ENCODE measurements at places on chromosomes 4 and X.

- no peak for DNase-seq
Measured at GRCh38 chr4:125911481-125911880, 596.7 kb downstream of the FAT4 start.

DNA sequence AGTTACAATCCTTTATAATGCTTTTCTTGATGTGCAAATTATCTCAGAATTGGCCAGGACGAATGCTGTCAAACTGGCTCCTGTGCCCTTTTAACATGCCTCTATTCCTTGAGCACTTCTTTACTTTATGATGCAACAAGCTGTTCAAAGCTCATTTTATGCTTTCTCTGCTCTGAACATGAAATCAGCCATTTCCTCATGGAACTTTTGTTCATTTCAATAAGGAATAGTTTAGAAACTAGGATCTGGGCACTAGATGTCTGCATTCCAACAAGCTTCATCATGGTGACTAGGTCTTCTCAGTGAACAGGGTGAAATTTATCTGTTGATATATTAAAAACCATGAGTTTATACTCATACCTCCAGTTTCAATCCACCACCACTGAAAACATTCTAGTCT lies 87.3 kb upstream of the TEX13A start:
- DNase-seq, result no peak

- DNase-seq, result no peak
Measured at GRCh38 chrX:123308658-123309057, 124.6 kb downstream of the GRIA3 start.

DNA sequence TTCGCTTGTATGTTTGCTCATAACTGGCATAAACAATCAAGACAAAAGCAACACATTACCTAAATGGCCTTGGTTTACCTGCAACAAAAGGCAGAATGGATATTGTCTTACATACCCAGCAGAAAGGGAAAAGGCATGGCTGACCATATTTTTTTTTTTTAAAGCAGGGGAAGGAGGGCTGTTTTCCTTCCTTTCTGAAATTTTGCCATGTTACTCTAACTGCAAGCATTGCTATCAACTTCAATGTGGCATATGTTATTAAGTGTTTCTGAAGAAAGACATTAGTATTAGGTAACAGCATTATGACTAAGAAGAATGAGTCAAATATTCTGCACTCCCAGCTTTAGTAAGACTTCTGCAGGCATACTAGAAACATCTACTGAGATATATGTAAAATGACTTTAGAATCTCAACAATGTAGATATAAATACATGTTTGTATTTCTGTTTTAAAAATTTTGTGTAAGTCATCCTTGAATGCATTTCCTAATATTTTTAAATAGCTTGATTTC lies 512.6 kb upstream of the FAM241A start:
- DNase-seq, result peak; percentile 5

- peak; percentile 34 for DNase-seq
Measured at GRCh38 chr4:15066140-15066539, 63.9 kb downstream of the CPEB2 start.

- no peak for DNase-seq
Measured at GRCh38 chrX:100609591-100609990, 24.9 kb downstream of the TNMD start.

GRCh38 chr4:72935462-72935861 lies 134.1 kb downstream of the COX18 start:
- no peak for DNase-seq

- no peak for DNase-seq
Measured at GRCh38 chrX:68112321-68112720, 321.0 kb downstream of the OPHN1 start.

GRCh38 chrX:9627922-9628321 lies 137.7 kb downstream of the GPR143 start:
- no peak for DNase-seq

GRCh38 chr4:83320548-83320947 lies 14.1 kb downstream of the HPSE start:
- peak; percentile 91 for DNase-seq

DNA sequence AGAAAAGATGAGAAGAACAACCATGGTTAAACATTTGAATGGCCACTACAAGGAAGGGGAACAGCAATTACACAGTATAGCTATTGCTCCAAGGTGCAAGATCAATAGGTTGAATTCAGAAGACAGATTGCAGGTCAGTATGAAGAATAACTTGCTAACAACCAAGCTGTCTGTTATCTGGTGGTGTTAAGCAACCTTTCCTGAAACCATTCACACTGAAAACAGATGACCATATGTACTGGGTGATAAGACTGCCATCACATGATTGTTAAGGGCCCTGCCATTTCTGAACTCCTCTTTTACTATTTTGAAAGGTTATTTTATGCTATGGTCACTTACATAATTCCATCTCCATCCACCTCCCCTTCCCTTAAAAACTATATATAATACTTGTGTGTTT lies 6.8 kb downstream of the GABRA3 start:
- no peak for DNase-seq

GRCh38 chr4:36053930-36054329 lies 190.4 kb downstream of the ARAP2 start:
- DNase-seq, result no peak

DNA sequence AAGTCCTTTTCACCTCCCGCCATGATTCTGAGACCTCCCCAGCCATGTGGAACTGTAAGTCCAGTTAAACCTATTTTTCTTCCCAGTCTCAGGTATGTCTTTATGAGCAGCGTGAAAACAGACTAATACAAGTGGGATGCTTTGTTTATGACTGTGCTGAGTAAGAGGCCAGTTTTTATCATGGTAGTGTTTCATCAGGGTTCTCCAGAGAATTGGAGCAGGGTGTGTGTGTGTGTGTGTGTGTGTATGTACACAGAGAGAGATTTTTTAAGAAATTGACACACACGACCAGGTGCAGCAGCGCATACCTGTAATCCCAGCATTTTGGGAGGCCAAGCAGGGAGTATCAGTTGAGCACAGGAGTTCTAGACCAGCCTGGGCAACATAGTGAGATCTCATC lies 34.6 kb upstream of the SLC2A9 start:
- DNase-seq, result no peak

GRCh38 chr4:108849611-108850168 lies 86.8 kb upstream of the ETNPPL start:
- DNase-seq, result no peak

GRCh38 chr4:76293772-76294171 lies 12.8 kb upstream of the STBD1 start:
- DNase-seq, result peak; percentile 50

DNA sequence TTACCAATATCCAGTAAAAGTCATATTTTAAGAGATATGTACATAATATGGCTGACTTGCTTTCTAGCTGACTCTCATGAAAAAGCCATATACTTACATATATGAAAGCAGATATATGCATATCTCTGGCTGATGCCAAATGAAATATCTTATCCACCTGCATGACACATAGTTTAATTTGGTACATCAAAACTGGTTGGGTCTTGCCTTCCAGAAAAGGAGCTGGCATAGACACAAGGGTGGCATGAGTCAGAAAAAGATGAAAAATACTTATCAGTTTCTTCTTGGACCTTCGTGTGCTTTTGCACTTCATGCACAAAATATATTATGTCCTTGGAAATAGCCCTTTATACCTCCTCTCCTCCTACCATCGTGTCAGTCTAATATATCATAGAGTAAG lies 32.1 kb downstream of the TIGD4 start:
- DNase-seq, result no peak

GRCh38 chr4:69133993-69134392 lies 37.7 kb downstream of the UGT2B7 start:
- DNase-seq, result no peak

GRCh38 chrX:129540722-129541184 lies 694 bp downstream of the OCRL start:
- peak; percentile 35 for DNase-seq

GRCh38 chrX:150731795-150732194 lies 38.6 kb downstream of the MTMR1 start:
- DNase-seq, result peak; percentile 82

- no peak for DNase-seq
Measured at GRCh38 chr4:131650951-131651350, 1498.1 kb upstream of the PCDH10 start.

DNA sequence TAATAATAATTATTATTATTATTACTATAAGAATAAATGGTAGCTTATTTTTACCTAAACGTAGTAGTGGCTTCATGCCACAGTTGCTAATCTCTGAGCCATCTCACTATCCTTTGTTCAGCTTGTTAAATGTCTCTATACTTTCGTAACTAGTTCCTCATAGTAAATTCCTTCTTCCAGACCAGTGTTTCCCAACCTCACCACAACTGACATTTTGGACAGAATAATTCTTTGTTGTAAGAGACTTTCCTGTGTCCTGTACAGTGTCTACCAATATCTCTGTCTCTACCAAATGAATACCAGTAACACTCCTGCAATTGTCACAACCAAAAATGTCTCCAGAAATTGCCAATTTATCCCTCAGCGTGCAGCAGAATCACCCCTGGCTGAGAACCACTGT lies 1040.9 kb downstream of the DMD start:
- peak; percentile 75 for DNase-seq

GRCh38 chrX:133401536-133401935 lies 13.8 kb downstream of the GPC4 start:
- DNase-seq, result no peak

GRCh38 chrX:40660381-40660780 lies 13.0 kb upstream of the CXorf38 start:
- DNase-seq, result no peak

DNA sequence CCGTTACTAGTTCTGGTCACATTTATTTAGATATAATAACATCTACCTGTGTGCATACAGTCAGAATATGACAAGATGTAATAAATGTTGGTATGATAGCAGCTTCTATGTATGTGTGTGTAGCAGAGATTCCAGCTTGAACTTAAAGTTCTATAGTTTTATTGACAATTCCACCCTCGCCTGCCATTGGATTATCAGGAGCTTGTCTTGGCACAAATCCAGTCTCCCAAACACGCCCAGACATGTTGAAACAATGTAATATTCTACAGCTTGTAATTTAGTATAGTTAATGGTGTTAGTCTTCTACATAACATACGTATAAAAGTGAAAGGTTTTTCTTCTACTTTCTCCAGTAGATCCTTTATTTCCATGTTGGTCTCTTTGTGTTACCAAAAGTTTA lies 44.4 kb downstream of the BBS12 start:
- DNase-seq, result no peak

DNA sequence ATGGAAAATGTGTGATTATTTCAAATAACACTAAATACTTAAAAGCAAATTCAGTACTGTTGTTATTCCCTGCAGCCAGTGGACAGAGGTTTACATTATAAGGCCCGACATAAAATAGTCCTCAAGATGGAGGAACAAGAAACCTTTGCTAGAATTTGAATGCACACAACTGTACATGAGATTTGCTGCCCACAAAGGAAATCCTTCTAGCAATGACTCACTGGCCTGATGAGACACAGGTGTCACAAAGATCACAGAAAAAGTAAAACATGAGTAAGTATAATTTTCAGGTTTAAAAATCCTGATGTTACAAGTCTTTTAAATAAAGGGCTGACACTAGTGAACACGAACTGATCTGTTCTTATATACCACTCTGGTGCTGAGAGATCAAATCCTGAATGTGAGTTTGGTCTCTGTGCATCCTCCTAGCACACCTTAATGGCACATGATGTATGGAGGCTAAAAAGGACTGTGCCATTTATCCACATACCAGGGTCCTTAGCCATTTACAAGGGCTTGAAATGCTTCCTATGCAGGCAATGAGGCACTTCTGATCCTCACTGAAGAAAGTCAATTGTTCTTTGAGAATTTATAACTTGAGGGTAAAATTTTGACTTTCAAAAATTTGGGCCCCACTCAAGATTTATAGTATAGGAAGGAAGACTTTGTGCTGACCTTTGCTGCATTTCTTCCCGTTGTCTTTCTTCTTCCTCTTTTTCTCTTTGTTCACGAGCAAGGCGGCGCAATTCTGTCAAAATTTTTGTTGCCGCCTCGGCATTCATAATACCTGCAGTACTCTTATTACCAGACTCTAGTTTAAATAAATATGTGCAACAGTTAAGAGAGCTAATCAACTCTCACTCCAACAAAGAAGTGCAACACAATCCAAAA lies 23.0 kb downstream of the MAP7D3 start:
- peak; percentile 32 for DNase-seq

DNA sequence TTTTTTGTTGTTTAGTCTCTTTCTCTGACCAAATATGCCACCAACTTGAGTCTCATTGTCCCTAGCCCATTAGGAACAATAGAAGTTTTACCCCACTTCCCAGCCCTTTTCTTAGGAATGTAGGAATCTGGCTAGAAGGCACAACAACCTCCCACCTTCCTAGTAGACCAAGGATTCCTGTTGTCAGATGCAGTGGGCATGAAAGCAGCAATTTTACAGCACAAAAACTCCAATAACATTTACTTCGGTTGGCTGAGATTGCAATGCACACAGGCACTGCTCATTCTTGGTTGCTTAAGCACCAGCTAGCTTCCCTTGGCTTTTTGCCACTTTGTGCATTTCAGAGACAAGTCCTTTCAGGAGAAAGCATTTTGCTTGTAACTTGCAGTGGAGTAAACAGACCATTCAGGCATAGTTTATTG lies 312.8 kb downstream of the TENM3 start:
- DNase-seq, result no peak

DNA sequence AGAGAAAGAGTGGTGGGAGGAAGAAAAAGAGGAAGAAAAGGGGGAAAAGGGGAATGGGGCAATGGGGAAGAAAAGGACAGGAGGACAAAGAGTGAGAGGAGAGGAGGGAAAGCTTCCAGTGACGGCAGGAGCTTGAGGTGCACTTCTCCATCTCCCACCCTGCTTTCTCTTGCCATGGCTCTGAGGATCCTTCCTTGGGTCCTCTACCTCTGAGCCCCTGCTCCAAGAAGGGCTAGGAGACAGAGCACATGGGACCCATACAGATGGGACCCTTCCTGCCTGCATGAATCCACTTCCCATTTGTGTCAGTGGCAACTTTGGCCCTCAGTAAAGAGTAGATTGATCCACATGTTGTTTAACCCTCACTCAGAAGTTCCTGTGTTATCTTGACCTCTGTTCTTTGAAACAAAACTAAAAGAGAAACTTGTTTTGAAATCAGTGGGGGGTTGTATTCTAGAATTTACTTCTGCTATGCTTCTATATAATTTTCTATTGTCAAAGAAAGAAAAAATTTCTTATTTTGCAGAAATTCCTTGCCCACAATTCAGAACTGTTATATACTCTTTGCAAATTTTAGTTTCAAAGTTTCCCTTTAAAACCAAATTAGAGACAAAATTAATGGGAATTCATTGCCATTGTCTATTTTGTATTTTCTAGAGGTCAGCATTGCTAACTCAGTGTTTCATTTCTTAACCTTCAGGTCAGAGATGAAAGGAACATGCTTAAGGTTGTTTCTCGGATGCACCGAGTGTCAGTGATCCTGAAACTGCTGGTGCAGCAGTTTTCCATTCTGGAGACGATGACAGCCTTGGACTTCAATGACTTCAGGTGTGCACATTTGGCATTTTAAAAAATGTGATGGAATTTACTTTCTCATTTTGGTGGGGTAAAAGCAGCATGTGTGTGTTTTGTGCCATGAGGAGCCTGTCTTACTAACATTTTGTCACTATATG lies 5.0 kb downstream of the TDO2 start:
- DNase-seq, result peak; percentile 39

GRCh38 chrX:151854726-151855495 lies 57.8 kb upstream of the MAGEA4 start:
- DNase-seq, result no peak

Data from MV-4-11 (cell line).